Right lung (tissue), 10 donors: ENCODE measurements at places on chromosomes 12 and 14. TPM values are rescaled to one million over a fixed set of nuclear protein-coding genes. Genes with fewer than 3 reads are reported as not detected.

DNA sequence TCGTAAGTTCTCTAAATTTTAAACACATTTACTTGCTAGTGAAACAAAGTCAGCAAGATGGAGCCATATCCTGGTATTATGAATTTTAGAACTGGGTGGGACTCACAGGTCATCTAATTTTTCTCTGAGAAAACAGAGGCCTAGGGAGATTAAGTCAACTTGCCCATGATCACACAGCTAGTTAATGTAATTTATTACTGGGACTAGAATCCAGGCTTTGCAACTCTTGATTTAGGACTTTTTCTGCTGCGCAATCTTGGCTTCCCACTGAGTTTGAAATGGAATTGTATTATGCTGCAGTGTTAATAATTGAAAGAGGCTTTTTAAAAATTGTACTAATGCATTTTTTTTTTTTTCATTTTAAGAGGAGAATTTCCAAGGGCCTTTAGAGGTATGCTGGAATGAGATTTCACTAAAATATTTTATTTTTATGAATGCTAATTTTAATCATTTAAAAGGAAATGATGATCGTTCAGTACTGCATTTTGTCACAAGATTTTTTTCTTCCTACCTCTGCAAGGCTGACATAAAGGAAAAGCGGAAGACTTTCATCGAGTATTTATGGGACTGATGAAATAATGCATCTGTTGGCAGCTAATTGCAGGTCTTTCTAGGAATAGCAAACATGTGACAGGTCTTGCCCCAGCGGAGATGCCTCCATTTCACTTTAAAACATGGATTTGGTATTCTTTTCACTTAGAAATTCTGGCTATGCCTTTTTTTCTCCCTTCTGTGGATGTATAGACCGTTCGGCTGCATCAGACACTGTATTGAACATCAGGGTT is 9.6 kb downstream of the CRADD start:
- DNase-seq: no peak

DNA sequence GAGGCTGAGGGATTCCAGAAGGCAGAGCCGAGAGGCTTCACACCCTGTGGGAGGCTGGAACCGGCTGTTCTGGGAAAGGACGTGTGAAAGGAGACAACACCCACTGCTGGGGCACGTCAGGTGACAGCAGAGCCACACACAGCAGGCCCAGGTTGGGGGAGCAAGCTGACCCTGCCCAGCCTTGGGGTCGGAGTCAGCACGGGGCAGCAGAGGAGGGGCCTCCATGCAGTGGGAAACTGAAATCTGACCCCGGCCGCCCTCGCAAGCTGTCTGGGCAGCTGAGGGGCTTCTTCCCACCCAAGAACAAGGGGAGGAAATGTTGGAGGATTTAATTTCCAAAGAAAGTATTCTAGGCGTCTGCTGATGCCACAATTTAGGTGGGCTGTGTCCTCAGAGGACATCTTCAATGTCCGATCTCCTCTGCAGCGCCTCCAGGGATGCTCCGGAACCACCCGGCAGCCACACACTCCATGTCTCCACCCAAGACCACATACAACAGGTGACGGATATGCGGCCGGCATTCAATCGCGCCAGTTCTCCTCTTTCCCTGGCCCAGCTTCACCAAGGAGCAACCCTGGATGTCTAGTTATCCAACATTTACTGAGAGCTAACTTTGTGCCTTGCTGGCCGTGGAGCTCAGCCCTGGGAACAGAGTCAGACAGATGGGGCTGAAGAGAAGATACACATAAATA is 30.7 kb downstream of the SNRNP35 start:
- no peak for DNase-seq

DNA sequence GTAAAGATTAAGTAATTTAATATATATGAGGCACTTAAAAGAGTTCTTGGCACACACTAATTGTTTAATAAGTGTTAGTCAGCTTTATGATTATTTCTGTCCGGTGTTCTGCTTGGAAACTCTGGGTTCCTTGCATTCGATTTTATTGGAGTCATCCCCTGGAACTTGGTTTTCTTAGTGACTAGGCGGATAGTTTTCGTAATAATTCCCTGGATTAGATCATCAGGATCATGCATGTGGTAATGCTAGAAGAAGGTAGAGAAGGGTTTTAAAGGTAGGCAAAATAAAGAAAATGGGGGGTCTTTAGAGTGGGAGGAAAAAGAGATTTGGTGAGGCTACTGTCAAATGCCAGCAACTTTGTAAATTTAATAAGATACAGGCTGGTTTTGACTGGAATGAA is 88.4 kb downstream of the MYF5 start:
- no peak for DNase-seq

- no peak for DNase-seq
Observed at GRCh38 chr14:100803676-100804075, 22.2 kb upstream of the MEG3 start.

DNA sequence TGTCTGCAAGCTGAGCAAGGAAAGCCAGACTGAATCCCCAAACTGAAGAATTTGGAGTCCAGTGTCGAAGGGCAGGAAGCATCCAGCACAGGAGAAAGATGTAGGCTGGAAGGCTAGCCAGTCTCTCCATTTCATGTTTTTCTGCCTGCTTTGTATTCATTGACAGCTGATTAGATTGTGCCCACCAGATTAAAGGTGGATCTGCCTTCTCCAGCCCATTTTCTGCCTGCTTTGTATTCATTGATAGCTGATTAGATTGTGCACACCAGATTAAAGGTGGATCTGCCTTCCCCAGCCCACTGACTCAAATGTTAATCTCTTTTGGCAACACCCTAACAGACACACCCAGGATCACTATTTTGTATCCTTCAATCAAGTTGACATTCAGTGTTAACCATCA is 85.3 kb downstream of the PLBD1 start:
- no peak for DNase-seq

GRCh38 chr12:27340971-27341370 is 8.3 kb downstream of the BMAL2 start:
- DNase-seq: no peak

GRCh38 chr14:87999277-87999676 is 5.7 kb upstream of the GPR65 start:
- DNase-seq: no peak

TMEM119 gene
- polyA plus RNA-seq: 39.4 TPM

DNA sequence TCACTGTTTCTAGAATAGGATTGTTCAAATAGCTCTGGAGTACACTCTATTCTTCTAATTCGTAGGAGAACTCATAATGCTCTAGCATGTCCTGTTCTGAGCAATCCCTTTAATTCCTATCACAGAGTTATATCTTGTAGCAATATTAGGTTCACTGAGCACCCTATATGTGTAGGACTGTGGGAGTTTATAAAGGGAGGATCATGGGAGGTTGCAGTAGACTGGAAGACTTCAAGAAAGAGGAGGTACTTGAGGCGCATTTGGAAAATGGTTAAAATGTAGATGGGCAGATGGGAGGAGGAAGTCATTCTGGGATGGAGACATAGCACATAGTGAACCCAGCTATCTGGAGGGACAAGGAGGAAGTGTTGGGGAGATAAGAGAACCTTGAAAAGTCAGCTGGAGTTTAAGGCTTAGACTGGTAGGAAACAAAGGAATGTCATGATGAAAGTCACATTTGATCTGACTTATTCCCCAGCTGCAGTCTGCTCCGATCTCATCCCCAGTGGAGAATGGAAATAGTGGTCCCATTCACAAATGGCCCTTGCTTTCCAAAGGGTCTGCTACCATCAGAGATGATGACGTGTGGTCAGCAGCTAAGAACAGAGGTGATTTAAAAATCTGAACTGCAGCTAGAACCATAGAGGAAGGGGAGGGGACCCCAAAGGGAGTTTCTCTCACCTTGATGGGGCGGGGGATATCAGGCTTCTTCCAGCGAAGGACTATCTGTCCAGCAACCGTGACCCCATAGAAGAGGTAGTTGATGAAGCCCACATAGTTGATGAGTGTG is 10.1 kb upstream of the CEBPE start:
- no peak for DNase-seq

GRCh38 chr12:83313322-83313721 is 626.6 kb downstream of the TMTC2 start:
- no peak for DNase-seq

GRCh38 chr14:73771848-73772638 is 57.9 kb upstream of the PNMA1 start:
- no peak for DNase-seq

MIP gene
- 0.15 TPM for polyA plus RNA-seq

DHRS2 gene
- polyA plus RNA-seq: 0.47 TPM

DNA sequence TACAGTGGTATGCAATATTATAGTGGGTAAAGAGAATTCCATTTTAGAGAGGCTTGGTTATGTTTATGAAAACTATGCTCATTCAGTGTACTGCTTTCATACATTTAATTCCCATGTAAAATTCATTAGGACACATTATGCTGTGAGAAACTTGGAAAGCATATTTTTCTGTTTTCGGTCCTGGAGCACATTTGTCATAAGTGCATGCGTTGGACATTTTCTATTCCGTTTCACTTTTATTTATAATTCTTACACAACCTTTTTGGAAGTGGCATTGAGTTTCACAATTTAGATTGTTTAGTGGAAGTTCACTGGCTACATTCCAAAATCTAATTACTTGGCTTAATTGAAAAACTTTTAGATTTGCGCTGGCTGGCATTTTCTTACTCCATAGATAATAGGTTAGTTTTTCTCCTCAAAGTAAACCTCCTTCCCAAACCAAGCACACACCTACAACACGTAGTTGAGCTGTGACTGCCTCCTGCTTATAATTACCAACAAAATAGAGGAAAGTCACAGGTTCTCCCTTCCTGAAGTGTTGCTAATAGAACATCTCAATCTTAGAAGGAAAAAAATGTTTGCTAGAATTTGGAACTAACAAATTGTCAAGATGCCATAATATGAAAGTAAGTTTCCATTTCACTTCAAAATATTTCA is 938.5 kb downstream of the TRHDE start:
- DNase-seq: no peak

DNA sequence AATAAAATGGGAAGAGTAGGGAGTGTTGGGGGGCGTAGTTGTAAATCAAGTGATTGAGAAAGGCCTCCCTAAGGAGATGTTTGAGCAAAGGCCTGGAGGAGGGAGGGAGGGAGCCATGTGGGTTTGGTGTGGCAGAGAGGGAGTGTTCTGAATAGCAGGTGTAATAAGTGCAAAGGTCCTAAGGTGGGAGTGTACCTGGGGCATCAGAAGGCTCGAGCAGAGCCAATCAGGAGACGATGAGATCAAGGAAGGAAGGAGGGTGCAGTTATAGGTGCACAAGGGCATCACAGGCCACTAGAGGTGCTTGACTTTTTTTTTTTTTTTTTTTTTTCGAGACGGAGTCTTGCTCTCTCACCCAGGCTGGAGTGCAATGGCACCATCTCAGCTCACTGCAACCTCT is 77.9 kb upstream of the PLXNC1 start:
- DNase-seq: no peak

ARHGAP9 gene
- 5.2 TPM for polyA plus RNA-seq

DNA sequence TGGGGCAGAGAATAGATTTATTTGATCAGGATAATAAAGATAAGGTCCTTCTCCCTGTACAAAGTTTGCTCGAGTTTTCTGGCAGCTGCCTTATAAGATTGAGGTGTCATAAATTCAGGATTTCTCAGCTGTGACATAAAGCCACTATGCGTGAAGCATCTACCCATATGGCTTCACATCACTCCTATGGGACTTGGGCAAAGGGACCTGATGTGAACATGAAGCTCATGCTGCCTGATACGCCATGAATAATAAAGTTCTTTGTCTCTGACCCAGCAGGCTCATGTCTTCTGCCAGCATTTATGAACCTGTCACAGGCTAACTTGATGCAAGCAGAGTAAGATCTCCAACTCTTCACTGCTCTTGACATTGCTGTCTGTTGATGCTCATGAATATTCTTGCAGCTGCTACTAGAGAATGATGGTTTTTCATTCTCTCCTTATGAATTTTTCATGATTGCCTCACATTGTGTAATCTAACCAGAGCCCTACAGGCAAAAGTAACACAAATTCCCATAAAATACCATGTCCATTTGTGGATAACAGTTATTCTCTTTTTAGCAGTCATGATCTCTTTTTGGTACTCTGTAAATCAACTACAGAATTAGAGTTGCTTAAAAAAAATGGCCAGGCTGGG is 49.0 kb upstream of the CPNE8 start:
- DNase-seq: no peak

DNA sequence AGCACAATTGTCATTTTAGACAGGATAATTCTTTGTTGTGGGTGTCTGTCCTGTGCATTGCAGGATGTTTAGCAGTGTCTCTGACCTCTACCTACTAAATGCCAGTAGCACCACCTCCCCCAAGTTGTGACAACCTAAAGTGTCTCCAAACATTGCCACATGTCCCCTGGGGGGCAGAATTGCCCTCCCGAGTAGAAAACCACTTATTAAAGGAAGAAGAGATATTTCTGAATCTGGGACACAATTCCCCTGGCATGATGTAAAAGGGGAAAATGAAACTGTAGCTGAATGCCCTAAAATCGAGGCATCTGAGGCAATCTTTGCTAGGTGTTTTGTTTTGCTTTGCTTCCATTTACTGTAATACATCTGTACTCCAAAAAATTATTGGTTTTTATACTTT is 116.8 kb upstream of the NAP1L1 start:
- DNase-seq: no peak

GRCh38 chr12:75783093-75783877 is 248.3 kb downstream of the PHLDA1 start:
- DNase-seq: no peak

DNA sequence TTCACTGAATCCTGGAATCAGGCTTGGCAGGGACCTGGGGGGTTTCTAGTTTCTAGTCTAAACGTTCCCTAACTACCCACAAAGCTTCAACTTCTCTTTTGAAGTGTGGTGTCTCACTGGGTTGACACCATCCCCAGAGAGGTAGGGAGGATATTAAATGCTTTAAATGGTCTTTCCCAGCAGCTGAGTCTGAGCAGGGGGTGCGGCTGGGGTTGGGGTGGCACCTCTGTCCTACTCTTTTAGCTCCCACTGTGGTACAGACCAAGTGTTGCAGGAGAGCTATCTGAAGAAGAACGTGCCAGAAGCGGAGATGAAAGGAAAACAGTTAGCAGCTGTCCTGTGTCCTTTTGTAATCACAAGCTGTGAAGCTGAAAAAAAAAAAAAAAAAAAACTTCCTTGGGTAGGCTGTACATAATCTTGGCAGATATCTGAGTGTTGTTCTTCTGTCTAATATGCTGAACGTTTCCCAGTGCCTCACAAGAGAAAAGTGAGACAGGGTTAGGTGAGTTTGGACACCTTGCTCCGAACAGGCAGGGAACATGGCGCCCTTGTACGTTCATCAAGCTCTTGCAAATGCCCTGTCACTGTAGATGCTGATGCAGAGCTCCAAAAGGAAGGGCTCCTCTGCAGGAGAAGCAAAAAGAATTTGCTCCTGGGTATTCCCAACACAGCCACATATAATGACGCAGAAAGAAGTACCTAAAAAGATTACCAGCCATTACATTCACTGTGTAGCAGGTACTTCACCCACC is 447.2 kb downstream of the APAF1 start:
- no peak for DNase-seq

DNA sequence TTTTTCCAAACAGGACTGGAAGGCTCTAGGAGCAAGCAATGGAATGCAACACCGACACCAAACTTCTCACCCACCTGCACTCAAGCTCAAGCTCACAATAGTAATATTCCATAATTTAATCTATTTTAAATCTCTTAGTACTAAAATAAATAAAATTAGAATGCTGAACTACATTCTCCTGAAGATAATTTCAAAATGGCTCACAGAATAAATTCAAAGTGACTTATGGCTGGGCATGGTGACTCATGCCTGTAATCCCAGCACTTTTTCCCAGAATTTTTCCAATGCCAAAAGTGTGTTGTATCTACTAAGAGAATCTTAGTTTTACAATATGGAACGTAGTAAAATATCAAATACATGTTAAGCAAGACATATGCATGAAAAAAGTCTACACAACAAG is 31.5 kb downstream of the DUSP16 start:
- DNase-seq: no peak

RNF34 gene
- 34.4 TPM for polyA plus RNA-seq

KRT6A gene
- 0.20 TPM for polyA plus RNA-seq
